ENCODE measurements at places on chromosomes 1 and 21.

GRCh38 chr1:3803905-3804626 lies 7.8 kb upstream of the LRRC47 start:
- DNase-seq: no peak

- no peak for DNase-seq
Observed at GRCh38 chr1:111192074-111192473, 8.4 kb downstream of the DENND2D start.

DNA sequence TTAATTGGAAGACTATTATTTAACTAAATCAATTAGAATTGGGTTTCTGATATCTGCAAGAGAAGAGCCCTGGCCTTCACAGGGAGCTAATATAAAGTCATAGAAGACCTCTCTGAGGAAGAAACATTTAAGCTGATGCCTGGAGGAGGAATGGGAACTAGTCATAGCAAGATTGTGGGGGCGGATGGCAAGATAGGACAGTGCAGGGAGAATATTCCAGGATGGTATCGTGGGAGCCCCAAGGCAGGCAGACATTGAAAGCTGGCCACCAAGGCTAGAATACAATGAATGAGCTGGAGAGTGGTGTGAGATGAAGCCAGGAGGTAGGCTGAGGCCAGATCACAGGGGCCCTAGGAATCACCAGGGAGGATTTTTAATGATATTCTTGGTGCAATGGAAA lies 20.8 kb upstream of the MYSM1 start:
- no peak for DNase-seq

- no peak for DNase-seq
Observed at GRCh38 chr1:1760345-1760650, 18.0 kb downstream of the NADK start.

GRCh38 chr1:199832451-199832850 lies 195.1 kb upstream of the NR5A2 start:
- no peak for DNase-seq

GRCh38 chr1:48977273-48977672 lies 200.6 kb upstream of the BEND5 start:
- no peak for DNase-seq

DNA sequence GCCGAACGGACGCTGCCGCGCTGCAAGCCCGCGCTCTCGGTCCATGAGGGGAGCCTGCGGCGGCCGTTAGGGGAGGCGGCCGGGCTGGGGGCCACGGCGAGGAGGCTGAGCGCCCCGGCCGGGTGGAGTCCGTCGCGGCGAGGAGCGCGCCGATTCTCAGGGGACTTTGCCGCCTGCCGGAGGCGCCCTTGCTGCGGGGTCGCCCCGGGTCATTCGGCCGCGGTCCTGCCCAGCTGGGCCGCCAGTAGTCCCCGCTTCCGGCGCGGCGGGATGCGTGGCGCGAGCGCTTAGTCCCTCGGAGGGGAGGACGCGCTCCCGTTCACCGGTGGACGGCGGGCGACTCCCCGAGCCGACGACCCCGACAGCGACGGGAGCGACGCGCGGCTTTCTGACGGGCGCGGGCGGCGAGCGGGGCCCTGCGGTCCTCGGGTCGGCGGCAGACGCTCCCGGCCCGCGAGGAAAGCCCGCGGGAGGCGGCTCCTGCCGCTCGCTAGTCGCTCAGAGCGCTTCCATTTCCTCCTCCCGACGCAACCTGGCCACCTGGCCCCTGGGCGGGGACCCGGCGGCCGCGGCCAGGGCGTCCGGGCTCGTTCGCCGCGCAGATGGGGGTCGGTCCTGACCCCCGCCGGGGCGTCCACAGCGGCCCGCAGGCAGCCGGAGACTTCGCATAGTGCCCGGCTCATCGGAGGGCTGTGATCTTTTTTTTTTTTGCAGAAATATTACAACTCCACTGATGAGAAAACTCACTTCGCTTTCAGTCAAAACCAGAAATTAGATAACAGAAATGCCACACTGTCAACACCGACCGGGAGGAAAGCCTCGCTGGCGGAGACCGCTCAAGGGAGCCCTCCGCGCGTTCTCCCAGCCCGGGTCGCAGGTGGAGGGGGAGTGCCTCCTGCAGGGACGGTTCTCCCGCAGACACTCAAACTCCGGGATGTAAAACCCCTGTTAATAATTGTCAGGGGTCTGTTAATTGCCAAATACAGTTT lies 641 bp upstream of the ZBTB21 start:
- DNase-seq: no peak

- DNase-seq: peak; percentile 27
Observed at GRCh38 chr21:42332557-42333317, 17.5 kb upstream of the TFF3 start.

- no peak for DNase-seq
Observed at GRCh38 chr1:27598295-27598687, 5.7 kb downstream of the AHDC1 start.

DNA sequence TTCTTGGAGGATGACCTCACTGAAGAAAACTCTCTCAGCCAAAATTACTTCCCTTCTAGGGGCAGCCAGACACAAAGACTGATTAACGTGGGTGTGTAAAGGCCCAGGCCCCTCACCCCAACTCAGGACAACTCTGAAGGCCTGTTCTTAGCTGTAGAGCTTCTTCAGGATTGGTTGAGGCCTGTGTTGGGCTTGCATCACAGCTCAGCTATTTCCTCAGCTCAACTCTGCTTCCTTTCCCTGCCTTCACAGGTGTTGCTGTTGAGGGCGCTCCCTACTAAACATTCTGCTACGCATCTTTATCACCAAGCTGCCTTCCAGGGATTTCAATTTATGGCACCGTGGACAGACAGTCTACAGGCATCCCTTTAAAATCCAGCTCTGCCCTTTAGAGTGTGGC lies 36.8 kb downstream of the MAB21L3 start:
- no peak for DNase-seq

DNA sequence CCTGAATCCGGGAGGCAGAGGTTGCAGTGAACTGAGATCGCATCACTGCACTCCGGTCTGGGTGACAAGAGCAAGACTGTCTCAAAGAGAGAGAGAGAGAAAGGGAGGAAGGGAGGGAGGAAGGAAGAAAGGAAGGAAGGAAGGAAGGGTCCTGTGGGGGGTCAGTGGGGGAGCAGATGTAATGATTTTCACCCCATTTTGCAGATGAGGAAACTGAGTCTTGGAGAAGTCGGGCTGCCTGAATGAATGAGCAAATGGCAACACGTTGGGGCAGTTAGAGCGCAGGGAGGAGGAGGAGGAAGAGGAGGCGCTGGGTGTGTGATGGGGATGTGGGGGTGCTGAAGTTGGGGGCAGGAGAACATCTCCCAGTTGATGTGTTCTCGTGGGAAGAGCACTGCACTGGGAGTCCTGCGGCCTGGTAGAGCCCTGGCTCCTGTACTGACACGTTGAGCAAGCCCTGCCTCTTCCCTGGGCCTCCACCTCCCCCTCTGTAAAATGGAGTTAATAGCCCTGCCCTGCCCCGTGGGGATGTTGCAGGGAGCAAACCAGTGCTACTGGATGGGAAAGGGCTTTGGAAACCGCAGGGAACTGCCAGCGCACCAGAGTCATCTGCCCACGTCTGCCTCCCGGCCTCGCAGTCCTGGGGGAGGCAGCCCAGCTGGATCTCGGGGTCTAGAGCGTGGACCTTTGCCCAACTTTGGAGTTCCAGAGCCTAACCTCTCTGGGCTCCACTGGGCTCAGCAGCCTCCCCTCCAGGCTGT lies 103.2 kb upstream of the CASZ1 start:
- no peak for DNase-seq

GRCh38 chr1:175376194-175376593 lies 183.6 kb upstream of the KIAA0040 start:
- no peak for DNase-seq

GRCh38 chr1:236127045-236127444 lies 15.3 kb upstream of the GPR137B start:
- no peak for DNase-seq

Measured in type B pancreatic cell (in vitro differentiated cells).